ENCODE measurements at places on chromosomes 16 and 17.

DNA sequence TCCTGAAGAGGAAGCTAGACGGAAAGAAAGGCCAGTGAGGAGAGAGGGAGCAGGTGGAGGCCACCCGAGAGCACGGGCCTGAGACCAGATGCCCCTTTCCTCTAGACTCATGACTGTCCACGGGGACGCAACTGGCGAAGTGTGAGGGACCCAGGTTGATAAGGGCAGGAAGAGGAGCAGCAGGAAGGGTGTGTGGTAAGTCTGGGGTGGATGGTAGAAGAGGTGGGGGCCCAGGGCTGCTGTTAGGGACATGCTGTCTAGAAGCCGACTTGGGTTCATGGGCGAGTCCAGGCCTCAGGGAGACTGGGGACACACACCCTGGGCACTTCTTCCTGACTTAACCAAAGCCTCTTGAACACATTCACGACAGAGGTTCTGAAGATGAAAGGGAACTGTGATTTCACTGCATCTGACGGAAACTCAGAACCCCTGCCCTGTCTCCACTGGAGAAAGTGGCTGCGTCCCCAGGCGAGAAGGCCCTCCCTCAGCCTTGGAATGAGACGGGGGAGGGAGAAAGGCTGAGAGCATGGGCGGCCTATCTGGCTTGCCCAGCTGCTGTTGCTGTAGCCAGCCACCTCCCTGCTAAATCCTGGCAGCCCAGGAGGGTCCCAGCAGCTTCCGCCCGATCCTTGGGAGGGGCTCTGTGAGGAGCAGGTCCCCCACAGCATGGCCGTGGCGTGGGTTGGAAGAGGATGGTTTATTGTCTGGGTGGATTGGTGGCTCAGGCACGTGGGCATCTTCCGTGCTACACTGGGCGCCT, 6.0 kb downstream of the HIC1 start:
- DNase-seq: no peak

- no peak for DNase-seq
These were observed 91.4 kb downstream of the CACNG3 start for GRCh38 chr16:24347556-24347955.

DNA sequence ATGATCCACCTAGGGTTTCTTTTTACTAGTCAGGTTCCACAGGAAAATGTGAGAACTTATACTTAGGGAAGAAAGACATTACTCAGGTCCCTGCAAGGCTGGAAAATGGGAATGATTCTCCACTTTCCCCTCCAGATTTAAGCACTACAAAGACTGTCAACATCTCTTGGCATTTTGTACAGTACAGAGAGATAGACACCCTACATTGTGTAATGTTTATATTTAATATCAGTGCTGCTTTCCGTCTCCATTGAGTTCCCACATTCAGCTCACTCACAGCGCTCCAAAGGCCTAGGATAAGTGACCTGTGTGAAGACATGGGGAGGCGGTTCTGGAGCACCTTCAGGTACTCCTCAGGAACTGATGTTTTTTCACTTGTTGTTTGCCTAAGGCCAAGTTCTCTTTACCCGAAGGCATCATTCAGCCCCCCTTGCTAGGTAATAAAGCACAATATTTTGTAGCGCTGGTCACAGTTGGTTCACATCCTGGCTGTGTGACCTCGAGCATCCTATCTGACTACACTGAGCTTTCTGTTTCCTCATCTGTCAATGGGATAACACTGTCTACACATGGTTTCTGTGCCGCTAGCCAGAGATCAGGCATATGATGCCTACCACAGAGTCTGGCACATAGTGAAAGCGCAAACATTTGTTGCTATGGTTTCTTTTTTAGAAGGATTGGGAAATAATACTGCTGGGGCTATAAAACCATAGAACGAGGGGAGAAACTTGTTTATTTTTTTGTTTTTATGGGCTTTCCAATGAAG, 226.6 kb downstream of the ZFHX3 start:
- DNase-seq: no peak

GRCh38 chr17:14086189-14086588, 16.9 kb downstream of the COX10 start:
- DNase-seq: no peak

DNA sequence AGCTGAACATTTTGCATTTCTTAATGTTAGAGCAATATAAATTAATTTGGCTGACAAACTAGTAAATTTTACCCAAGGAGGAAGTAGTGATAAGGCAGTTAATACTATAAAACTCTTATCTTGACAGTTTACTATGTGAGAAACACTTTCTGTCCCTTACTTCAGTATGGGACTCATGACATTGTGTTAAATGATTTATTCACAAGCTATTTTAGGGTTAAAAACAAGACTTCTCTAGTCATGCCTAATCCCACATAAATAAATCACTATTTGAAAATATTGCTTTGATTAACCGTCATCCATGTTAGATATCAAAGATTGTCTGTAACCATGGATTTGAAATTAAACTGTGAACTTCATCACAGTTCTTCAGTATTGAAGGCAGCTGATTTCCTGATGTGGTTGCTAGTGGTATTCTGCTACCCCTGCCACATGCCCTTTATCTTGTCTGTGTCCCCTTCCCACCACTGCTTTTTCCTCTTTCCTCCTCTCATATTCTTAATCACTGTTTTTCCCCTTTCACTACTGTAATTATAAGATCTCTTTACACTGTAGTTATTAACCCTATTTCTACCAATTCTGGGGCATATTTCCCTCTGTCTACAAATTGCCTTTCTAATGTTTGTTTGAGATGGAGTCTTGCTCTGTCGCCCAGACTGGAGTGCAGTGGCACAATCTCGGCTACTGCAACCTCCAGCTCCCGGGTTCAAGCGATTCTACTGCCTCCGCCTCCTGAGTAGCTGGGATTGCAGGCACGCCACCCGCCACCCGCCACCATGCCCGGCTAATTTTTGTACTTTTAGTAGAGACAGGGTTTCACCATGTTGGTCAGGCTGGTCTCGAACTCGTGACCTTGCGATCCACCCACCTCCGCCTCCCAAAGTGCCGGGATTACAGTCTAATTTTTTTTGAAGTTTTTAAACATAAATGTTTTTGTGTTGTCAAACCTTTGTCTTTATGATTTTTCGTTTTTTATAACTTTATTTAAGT, 95.6 kb downstream of the STXBP4 start:
- no peak for DNase-seq

DNA sequence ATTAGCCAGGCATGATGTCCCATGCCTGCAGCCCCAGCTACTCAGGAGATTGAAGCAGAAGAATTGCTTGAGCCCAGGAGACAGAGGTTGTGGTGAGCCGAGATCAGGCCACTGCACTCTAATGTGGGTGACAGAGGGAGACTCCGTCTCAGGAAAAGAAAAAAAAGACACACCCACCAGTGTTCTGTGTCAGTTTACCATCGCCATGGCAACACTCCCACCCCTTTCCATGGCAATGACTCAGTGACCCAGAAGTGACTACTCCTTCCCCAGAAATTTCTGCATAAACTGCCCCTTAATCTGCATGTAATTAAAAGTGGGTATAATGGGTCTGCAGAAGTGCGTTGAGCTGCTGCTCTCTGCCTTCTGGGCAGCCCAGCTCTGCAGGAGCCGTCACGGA, 4.0 kb upstream of the ZC3H18 start:
- DNase-seq: peak; percentile 76

DNA sequence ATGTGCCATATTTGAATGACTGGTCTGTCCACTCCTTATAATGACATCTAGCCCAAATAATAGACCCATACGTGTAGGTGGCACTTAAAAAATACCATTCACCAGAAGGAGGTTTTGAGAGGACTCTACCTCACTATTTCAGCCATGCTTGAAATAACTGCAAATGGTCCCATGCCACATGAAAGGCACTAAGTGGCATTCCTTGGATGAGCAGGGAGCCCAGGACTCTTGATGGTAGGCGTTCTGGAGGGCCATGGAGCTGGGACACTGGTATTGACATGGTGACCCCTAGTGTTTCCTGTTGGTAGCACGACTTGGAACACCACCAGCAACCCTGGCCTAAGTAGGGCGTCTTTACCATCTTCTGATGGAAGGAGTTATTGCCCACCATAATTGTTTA, 148.7 kb upstream of the ZFHX3 start:
- peak; percentile 5 for DNase-seq

DNA sequence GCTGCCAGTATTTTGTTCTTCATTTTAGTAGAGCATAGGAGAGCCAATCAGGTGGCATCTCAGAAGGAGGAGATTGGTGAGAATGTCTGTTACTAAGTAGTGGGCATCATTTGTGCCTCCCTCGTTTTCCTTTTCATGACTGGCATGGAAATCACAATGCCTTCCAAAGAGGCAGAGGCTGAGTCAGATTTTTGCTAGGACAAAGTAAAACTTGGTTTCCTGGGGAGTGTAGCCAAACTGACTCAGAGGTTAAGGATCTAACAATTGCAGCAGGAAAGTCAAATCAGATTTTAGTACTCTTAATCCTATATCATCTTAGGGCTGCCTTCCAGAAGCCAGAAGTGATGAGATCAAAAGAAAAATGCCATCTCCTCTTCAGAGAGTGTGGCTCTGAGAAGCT, 138.7 kb downstream of the ANKFN1 start:
- no peak for DNase-seq
